Stimulated activated CD4-positive, alpha-beta T cell treated with anti-CD3 and anti-CD28 coated beads, TNF-alpha, amount 100 ng/mL, for 1 hour (primary cell): ENCODE measurements at places on chromosomes 7 and 10.

GRCh38 chr7:157043745-157044144, 33.3 kb upstream of the MNX1 start:
- no peak for DNase-seq

GRCh38 chr7:30800785-30801252, 29.6 kb downstream of the MINDY4 start:
- no peak for DNase-seq

DNA sequence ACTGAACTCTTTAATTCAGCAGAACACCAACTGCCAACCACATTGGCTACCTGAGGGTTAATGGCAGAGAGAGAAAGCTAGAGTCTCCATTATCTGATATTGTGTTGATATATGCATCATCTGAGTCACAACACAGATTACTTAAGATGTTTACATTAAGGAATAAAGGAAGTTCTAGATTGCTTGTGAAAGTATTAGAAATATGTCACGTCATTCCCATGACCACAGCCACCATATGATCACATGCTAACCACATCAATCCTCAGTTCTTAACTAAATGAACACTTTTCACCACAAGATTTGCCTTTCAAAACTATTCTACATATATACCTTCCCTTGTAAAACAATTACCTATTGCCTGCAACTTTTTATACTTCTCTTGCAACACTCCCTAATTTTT, 337.9 kb downstream of the FGFR2 start:
- no peak for DNase-seq

- no peak for DNase-seq
These were observed 25.8 kb upstream of the EEPD1 start for GRCh38 chr7:36127075-36127740.

DNA sequence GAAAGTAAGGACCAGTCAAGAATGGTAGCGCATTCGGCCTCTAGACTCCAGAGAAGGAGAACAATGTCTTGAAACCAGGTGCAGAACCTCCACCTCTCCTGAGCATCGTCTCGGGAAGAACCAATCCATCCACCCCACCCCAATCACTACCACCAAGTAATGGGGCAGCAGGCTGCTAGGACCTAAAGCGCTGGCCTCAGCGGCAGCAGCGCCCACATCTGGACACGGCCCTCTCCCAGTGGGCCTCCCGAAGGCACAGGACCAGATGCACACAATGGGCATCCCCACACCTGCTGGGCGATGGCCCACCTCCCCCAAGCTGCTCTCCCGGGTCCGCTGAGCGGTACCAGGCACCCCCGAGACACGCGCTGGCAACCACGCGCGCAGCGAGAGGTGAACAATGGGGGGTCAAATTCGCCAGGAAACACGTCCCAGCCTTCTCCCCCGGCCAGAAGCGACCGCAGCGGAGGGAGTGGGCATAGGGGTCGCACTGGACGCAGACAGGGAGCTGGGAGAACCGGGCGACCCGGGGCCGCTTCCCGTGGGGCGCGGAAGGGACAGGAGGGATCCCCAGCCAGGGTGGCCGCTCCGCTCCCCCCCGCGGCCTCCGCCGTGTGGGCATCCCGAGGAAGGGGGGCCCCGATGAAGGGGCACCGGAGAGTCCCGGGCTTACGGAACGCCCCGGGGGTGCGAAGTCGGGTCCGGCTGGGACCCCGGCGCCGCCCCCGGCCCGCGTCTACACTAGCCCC, 506 bp downstream of the CTTNBP2 start:
- no peak for DNase-seq

DNA sequence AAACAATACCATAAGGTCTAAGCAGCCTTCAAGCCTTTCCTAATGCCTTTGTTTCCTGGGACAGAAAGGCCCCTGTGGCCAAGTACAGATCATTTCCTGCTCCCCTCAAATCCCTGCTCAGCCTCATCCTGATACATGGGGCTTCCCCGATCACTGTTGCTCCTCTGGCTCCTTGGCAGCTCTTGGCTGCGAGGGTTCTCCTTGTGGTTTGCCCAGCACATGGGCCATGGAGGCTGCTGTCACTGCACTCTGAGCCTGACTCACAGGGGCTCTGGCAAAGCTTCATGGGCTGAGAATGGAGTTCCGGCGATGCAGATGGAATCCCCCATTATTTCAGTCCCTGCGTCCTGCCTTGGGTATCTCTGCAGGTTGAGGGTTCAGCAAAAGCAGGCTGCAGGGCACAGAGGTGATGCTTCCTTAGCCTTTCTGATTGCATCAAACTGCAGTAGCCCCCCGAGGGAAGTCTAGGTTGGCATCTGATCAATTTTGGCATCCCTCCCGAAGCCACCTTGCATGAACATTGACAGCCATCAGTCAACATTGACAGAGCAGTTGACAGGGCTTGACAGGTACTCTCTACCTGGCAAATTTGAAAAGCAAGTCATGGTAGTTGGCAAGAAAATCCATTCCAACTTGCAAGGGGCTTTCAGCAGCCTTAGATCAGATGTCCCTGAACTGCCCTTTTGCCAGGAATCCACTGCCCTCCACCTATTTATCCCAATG, 168.6 kb downstream of the GFRA1 start:
- DNase-seq: no peak

DNA sequence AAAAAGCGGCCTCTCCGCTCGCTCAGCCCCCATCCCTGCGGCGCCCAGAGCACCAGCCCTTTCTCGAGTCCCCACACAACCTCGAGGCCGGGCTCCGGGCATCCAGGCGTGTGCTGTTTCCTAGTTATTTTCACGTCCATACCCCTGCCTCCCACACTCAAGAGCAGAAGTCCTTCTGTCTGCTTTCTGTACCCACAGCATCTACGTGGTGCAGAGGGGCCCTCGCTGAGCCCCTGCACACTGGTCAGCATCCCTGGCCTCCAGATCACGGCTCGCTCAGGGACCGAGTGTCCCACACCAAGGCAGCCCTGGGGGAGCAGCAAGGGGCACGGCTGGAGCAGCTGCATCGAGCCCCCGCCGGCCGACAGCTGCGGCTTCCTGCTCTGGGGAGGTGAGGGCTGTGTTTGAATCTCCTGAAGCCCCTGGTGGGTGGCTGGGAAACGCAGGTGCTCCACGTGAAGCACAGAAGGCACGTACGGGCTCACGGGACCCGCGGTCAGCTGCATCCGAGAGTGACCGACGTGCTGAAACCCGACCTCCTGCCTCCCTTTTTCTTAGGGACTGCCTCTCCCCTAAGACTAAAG, 333.1 kb downstream of the DNAJB6 start:
- no peak for DNase-seq

- DNase-seq: no peak
These were observed 329.9 kb downstream of the FGFR2 start for GRCh38 chr10:121268363-121268762.

GRCh38 chr10:14779001-14779651, 4.4 kb upstream of the FAM107B start:
- DNase-seq: no peak

GRCh38 chr7:117848941-117849340, 24.3 kb downstream of the CTTNBP2 start:
- DNase-seq: no peak

GRCh38 chr10:117299435-117299834, 58.5 kb downstream of the SLC18A2 start:
- no peak for DNase-seq

GRCh38 chr7:100865372-100865911, 1.7 kb upstream of the TRIP6 start:
- DNase-seq: no peak

- no peak for DNase-seq
These were observed 108.0 kb downstream of the TCF7L2 start for GRCh38 chr10:113057948-113058522.

GRCh38 chr7:519484-520390, at the start of gene PDGFA:
Gene PDGFA (minus strand): TSS chr7:519846. CDS start chr7:519001, 845 bp downstream.
- DNase-seq: no peak

- DNase-seq: no peak
These were observed 68.1 kb upstream of the AOAH start for GRCh38 chr7:36792421-36792820.

GRCh38 chr10:112842832-112843360, 107.2 kb upstream of the TCF7L2 start:
- DNase-seq: no peak

DNA sequence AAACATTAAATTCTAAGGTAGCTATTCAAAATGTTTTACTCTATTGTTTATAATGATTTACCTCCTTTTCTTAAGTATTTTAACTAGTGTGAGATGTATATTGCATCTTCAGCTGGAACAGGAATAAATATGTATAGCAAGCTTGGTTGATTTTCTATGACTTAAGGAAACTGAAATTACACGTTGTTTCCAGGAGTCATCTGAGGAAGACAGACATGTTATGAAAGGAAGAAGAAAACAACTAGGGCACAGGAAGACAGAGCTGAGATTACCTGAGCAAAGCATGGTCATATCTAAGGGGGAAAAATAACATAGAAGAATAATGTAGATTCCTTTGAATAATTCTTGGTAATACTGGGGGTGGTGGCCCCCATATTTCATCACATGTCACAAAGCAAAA, 210.9 kb upstream of the SEMA3E start:
- DNase-seq: no peak

GRCh38 chr10:45438466-45439090, 64.6 kb downstream of the ALOX5 start:
- DNase-seq: no peak

- DNase-seq: no peak
These were observed 47.2 kb downstream of the TMEM270 start for GRCh38 chr7:73908123-73908611.

GRCh38 chr10:18312374-18313139, 172.3 kb downstream of the CACNB2 start:
- DNase-seq: no peak
